ENCODE measurements at places on chromosomes 3 and 15. TPM values are rescaled to one million over a fixed set of nuclear protein-coding genes. Genes with fewer than 3 reads are reported as not detected.

ST6GAL1 gene
- total RNA-seq: 4.6 TPM

IL20RB gene
- 31.3 TPM for total RNA-seq

CASR gene
- not detected for total RNA-seq

CHRD gene
- 0.36 TPM for total RNA-seq

RAD54L2 gene
- total RNA-seq: 23.6 TPM

RBP2 gene
- not detected for total RNA-seq

POC1A gene
- total RNA-seq: 1.9 TPM

ENTPD3 gene
- total RNA-seq: 0.12 TPM

CHRNA5 gene
- 1.3 TPM for total RNA-seq

CDCP1 gene
- 31.5 TPM for total RNA-seq

GOLGA6L2 gene
- not detected for total RNA-seq

TLR9 gene
- total RNA-seq: not detected

SOX2 gene
- 6.3 TPM for total RNA-seq

MFSD1 gene
- total RNA-seq: 87.1 TPM

EXD1 gene
- total RNA-seq: not detected

EHHADH gene
- total RNA-seq: 6.0 TPM

FES gene
- total RNA-seq: 11.7 TPM

GATA2 gene
- 1.2 TPM for total RNA-seq

CYP19A1 gene
- 2.6 TPM for total RNA-seq

CPB1 gene
- 1.6 TPM for total RNA-seq

FANCD2 gene
- 3.4 TPM for total RNA-seq

CFAP91 gene
- total RNA-seq: 0.73 TPM

RETNLB gene
- total RNA-seq: not detected

PRSS50 gene
- not detected for total RNA-seq

XYLB gene
- 13.5 TPM for total RNA-seq

ARL6IP5 gene
- total RNA-seq: 135 TPM

SPG11 gene
- total RNA-seq: 65.0 TPM

COPS2 gene
- total RNA-seq: 46.6 TPM

ALDH1L1 gene
- total RNA-seq: 0.16 TPM

SIN3A gene
- total RNA-seq: 39.1 TPM

KIF15 gene
- 1.3 TPM for total RNA-seq

XXYLT1 gene
- 28.1 TPM for total RNA-seq

CX3CR1 gene
- total RNA-seq: 0.16 TPM

ERC2 gene
- 0.32 TPM for total RNA-seq

IGSF11 gene
- not detected for total RNA-seq

HYAL1 gene
- 0.65 TPM for total RNA-seq

SGO1 gene
- 1.6 TPM for total RNA-seq

SLC38A3 gene
- not detected for total RNA-seq

PLA2G4D gene
- not detected for total RNA-seq

ASB14 gene
- total RNA-seq: not detected

C3orf49 gene
- not detected for total RNA-seq

SH3GL3 gene
- total RNA-seq: 0.24 TPM

FAM43A gene
- 12.0 TPM for total RNA-seq

OR5K3 gene
- not detected for total RNA-seq

SYNPR gene
- total RNA-seq: not detected

PLA2G4E gene
- total RNA-seq: not detected

PLCB2 gene
- 0.49 TPM for total RNA-seq

CIDEC gene
- not detected for total RNA-seq

PRR23E gene
- total RNA-seq: not detected

Measured in hair follicle dermal papilla cell (primary cell).